SHP77 (cell line): ENCODE measurements at places on chromosomes 4 and X.

GRCh38 chr4:125369098-125369497 is 54.3 kb downstream of the FAT4 start:
- DNase-seq = no peak

- DNase-seq = no peak
Observed at GRCh38 chrX:123184866-123185276, 793 bp downstream of the GRIA3 start.

- DNase-seq = no peak
Observed at GRCh38 chr4:62204136-62204535, 1004.0 kb downstream of the ADGRL3 start.

GRCh38 chr4:3365871-3366842 is 73.3 kb downstream of the RGS12 start:
- no peak for DNase-seq

DNA sequence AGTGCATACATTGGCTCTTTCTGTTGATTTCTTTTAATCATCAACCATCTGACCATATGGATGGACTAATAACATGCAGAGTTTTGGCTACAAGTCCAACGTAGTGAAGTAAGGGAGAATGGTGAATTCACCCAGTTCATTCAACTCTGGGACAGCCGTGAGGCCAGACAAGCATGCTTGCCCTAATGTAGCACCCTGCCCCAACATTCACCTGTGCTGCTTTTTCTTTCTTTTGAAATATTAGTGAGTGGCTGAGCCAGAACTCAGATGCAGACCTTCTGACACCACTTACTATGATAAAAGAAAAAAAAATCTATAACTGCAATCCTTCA is 17.5 kb downstream of the ARSJ start:
- DNase-seq = no peak

- DNase-seq = no peak
Observed at GRCh38 chr4:56640621-56641493, 40.2 kb downstream of the HOPX start.

DNA sequence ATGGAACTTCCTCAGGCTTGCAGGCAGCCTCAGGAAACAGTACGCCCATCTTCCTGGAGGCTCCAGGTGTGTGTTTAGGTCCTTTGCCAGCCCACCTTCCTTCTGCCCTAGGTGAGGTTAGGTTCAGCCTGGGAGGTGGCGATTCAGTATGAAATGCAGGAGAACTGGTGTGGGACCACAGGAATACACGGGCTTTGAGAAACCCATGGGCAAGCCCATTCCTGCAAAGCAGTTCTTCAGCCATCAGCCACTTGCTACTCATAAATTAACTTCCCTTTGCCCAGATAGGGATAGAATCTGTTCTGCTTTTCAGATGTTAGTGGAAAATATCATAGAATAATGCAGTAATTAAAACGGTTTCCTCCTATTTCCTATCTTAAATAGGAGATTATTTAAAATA is 32.2 kb downstream of the TBC1D14 start:
- no peak for DNase-seq

DNA sequence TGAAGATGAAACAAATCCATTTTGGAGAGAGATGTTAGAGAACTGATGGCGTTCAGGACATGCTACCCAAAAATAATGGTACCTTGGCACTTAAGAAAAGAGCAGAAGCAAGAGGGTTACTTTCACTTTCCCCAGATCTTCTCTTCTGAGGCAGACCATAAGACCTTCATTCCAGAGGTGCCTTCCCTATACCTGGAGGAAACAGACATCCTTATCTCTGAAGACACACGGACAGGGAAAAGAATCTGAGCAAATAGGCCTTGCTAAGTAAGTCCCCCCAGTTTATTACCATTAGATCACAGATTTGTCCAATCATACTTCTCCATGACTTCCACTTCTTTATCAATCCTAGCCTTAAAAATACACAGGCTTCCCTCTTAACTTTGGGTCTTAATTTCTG is 2.0 kb upstream of the FGF2 start:
- DNase-seq = no peak

DNA sequence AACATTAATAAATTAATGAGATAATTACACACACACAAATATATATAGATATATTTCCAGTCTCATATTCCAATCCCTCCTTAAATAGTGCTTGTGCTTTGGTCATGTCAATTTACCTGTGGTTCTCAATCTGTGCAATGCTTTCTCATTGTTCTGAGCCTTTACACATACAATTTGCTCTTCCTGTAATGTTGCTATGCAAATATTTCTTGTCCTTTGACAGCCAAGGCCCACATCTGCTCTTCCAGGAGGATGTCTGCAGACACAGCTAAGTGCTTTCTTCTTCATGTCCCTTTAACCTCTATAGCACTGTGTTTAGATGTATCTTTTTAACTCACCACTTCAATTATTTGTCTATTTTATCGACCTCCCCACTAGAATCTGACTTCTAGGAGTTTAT is 67.3 kb upstream of the RAPGEF2 start:
- DNase-seq = no peak

DNA sequence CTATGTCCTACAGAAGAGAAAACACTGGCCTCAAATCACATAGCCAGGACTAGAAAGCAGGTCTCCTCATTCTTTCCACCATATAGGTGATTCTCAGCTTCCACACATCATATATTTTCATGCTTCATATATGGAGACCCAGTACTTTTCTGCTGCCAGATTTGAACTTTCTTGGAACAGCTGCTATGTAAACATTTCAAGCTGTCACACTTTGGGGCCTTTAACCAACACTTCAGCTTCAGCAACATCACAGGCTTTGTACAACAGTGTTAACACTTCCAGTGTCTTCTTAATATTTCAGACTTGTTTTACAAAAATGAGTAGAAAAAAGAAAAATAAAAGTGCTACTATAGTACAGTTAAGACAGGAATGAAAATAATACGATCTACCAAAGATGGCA is 12.6 kb downstream of the SH3RF1 start:
- DNase-seq = no peak

DNA sequence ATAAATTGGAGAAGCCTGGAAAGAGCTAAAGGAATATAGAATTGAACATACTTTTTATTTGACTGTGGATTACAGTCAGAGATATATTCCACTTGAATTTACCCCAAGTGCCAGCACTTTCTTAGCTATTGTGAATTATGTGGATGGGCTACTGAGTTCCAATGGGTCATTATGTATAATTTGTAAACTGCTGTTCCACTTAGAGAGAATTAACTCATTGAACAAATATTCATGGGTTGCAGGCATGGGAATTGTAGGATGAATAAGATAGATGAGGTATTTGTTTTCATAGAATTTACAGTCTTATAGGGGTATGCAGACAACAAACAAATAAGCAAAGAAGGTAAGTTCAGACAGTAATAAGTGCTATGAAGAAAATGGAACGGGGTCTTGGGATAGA is 195.7 kb downstream of the SHROOM3 start:
- no peak for DNase-seq

DNA sequence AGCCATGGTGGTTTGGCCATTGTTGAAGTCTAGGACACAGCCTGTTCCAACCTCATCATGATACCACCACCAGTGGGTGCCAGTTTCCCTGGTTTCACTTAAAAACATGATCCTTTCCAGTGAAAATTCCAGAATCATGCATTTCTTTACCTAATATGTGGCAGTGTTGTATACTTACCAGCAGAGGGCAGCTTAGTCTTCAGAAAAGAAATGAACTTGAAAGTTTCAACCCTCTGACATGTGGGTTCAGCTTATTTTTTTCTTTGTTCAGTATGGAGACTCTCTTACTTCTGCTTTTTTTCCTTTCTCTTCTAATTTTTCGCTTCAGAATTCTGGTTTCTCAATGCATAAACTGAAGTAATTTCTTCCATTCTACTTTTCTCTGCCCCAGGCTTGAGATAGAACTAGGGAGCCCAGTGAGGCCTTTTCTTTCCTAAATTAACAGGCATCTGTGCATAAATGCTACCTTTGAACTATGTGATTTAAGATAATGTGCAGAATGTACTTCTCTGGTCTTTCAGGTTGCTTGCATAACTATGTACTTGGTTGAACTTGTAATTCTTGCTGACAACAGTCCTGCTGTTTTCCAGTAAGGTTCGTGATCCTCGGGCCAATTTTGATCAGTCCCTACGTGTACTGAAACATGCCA is 10.7 kb downstream of the LIAS start:
- peak; percentile 25 for DNase-seq

- DNase-seq = peak; percentile 64
Observed at GRCh38 chr4:76689145-76689817, 208.7 kb downstream of the SOWAHB start.

GRCh38 chr4:39433878-39434492 is 24.7 kb downstream of the RPL9 start:
- DNase-seq = no peak

GRCh38 chrX:9530848-9531274 is 66.0 kb downstream of the TBL1X start:
- peak; percentile 36 for DNase-seq

GRCh38 chr4:5338531-5338930 is 287.3 kb downstream of the STK32B start:
- DNase-seq = no peak

- no peak for DNase-seq
Observed at GRCh38 chrX:2432298-2432863, 68.4 kb downstream of the DHRSX start.
